ENCODE measurements at places on chromosomes 2 and 18. TPM values are rescaled to one million over a fixed set of nuclear protein-coding genes. Genes with fewer than 3 reads are reported as not detected.

DNA sequence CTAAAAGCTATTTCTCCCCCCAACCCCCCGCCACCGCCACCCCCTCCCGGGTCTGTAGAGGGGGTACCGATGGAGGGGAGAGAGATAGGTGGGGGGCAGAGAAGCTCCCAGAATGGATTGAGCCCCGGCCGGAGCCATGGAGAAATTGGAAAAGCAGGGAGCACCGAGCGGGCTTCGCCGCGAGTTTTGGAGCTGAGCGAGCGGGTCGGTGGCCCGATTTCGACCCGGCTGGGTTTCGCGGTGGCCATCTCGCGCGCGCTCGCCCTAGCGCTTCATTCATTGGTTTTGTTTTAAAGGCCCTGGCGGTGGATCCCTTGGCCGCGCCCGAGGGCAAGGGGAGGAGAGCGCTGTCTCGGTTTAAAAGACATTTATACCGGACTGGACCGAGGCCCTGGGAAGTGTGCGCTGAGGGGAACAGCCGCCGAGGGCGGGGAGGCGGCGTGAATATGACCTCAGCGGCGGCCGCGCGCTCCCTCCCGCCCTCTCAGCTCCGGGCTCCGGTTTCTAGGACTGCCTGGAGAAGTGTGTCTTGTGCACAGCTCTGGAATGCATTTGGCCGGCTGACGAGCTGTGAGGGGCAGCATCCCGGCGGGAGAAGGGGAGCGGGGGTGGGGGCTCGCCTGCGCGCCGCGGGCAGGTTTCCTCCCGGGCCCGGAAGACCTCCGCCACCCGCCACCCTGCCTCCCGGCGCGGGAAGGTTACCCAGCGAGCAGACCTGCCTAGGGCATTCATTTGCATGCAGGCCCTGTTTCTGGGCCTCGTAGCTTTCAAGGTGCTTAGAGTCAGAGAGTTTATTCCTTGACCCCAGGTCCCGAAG is 1.7 kb upstream of the SMAD7 start:
- peak; percentile 85 for DNase-seq

- DNase-seq = no peak
These were observed 46.3 kb downstream of the CABLES1 start for GRCh38 chr18:23181547-23181946.

- no peak for DNase-seq
These were observed 220.3 kb upstream of the NRP2 start for GRCh38 chr2:205461678-205462665.

DNA sequence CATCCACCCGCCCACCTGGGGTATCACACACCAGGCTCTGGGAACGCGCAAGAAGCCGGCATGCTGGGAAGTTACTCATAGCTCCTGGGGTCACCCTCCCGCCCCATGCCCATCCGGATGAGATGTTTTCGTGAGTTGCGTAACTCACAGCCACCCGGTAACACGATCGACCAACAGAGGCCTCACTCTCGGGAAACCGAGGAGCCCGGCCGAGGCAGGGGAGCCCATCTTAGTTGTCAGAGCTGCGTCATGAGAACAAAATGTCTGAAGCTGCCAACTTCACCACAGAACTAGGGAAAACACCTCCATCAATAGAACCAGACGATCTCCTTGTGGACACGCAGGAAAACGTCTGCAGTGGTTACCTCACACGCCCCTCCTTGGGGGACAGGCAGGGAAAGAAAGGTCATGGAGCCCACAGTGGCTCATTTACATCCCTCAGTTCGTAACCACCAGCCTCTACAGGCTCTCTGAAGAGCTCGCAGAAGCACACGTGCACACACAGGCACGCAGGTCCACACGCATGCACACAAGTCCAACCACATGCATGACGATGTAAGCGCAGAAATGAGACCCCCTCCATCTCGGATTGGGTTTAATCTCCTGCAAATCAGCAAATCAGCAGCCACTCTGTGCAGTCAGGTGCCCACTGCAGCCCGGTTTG is 26.2 kb downstream of the ADI1 start:
- peak; percentile 72 for DNase-seq

DNA sequence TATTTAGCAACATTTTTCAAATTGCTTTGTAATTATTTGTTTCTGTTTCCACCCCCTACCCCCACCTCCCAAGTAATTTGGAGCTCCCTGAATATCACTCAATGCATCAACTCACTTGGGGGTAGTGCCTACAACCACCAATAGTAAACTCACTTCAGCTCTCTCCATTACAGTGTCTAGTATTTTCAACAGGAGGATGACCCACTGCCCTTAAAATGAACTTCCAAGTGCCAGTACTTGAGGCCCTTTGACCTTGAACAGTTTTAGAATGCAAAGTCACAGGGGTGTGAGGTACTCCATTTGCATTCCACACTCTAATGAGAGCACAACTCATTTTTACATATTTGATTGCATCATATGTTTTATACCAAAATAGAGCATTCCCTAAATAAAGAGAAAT is 523.0 kb downstream of the ERBB4 start:
- DNase-seq = no peak

DNA sequence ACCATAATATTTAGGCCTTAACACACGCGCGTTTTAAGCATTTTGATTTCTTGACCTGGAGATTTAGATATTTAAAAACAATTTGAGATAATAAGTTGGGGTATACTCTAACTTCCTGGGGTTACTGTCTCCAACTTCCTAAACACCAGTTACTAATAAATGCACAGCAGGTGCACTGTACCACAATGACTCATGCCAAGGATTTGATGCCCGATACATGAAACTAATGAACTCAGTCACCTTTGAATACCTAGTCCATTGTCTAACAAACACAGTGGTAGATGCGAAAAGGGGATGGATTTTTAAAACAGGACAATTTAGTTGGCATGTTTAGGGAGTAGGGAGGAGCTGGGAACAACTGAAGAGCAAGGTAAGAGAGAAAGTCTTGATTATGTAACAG is 21.2 kb downstream of the CABYR start:
- no peak for DNase-seq

DNA sequence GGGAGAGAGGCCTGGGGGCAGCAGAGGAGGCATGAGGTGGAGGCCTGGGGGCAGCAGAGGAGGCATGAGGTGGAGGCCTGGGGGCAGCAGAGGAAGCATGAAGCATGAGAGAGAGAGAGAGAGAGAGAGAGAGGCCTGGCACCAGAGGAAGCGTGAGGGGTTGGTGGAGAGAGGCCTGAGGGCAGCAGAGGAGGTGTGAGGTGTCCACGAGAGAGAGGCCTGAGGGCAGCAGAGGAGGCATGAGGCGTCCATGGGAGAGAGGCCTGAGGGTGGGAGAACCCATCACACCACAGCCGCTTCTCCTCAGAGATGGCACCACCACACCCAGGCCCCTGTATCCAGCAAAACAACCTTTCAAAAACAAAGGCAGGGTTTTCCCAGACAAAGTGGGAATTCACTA is 55.7 kb upstream of the KCNG2 start:
- no peak for DNase-seq

GRCh38 chr2:229521576-229521975 is 192.8 kb downstream of the DNER start:
- no peak for DNase-seq

DNA sequence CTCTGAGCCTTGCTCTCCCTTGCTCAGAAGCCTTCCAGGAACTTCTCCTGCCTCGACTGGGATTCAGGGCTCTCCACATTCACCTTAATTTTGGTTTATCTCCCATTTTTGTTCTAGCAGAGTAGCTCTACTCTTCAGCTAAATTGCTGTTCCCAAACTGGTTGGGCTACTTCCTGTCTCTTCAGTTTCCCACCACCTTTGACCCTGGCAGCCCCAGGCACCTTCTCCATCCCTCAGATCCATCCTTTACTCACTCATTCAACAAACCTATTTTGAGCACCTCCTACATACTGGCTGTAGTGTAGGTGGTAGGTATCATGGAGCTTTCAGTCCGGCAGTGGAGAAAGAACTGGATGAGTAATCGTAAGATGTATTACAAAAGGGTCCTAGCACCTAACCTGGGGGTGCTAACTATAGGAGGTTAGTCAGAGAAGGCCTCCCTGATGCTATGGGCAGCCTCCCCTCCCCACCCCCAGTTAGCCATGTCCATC is 26.3 kb downstream of the MERTK start:
- no peak for DNase-seq

GRCh38 chr2:37013315-37013641 is 46.9 kb upstream of the STRN start:
- DNase-seq = no peak

GRCh38 chr2:88227446-88227845 is 57.3 kb downstream of the THNSL2 start:
- DNase-seq = no peak

- peak; percentile 77 for DNase-seq
These were observed 8.5 kb downstream of the RAB17 start for GRCh38 chr2:237581751-237582746.

GCKR gene
- polyA plus RNA-seq = 0.51 TPM

GRCh38 chr18:64110692-64111480 is 38.0 kb downstream of the LINC00305 start:
- DNase-seq = no peak

DNA sequence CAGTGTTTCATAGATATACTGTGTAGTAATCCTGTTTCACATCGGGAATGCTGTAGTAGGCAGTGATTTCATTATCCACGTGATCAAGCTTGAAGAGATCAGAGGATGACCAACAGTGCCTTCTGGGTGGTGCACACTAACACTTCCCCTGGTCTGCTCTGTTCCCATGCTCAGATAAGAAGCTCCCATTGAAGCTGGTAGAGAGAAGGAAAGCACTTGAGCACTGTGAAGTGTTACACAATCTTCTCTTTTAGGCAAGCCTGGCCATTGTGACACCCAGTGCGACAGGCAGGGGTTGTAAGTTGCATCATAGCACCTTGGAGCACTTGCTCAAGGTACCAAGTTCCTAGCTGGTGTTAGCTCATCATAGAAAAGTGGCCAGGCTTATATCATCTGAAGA is 30.6 kb upstream of the GPD2 start:
- DNase-seq = no peak

DNA sequence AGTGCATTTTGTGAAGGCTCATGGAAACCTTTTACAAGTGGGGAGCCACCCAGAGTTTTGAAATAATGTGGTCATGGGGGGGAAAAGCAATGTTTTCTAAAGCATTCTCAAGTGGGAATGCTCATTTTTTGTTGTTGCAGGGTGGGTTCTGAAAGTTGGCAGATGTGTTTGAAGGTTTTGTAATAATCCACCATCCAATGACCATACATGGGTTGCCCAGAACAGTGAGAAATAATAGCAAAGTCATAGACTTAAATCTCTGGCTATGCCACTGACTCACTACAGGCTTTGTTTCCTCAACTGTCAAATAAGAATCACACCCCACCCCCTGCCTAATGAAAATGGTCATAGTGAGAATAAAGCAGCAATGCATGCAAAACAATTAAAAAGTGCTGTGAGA is 2.9 kb downstream of the DSG3 start:
- no peak for DNase-seq

GRCh38 chr2:152743002-152743401 is 24.6 kb downstream of the ARL6IP6 start:
- DNase-seq = no peak

DNA sequence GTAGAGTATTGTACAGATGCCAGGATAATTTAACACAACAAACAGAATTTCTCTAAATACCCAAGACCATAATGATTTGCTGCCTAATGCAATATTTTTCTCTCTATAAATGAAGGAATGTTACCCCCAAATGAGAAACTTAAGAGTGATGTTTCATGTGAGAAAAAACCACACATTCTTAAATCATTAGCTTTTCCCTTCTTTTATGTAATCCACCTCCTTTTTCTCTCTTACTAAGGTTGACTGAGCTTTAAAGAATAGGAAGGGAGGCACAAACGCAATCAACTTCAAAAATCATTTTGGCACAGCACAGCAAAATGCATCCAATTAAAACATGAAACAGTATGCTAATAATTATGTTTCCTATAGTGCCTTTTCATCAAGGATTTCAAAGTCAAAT is 698.1 kb upstream of the CDH2 start:
- no peak for DNase-seq

DNA sequence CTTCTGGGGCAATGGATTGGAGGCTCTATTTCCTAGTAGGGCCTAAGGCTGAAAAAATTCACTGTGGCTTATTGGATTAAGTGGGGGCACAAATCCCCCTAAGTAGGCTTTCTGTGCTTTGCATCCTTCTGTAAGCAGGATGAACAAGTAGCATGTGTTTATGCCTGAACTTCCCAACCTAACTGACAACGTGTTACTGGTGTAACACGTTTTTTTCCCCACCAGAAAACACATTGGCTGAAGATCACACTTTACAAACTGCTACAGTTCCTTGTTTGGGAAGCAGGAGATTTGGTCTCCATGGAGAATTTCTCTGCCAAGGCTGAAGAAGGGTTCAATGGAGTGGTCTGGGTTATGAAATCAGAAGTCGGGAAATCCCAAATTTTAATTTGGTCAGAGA is 7.2 kb upstream of the ITGA6 start:
- no peak for DNase-seq

DNA sequence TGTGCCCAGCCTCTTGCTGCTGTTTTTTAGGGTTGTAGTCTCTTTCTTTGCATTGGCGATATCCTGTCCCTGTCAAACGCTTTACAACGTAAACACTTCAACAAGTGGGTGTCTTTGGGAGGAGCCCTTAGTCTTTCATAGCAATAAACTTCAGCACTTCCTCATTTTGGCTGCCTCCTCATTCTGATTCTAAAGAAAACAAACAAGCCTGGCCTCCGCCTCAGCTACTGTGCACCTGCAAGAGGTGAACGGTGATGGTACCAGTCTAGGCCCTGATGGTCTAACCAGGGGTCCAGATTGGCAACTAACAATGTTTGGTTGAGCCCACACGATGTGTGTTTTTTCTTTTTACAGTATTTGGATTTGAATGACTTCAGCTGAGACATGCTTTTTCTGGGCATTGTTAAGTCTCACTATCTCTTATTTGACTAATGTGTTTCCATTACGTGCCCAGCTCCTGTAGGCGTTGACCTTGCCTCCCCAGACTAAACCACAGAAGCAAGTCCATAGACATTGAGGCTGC is 53.2 kb upstream of the CUL3 start:
- no peak for DNase-seq

GRCh38 chr2:236179236-236180075 is 11.3 kb upstream of the GBX2 start:
- DNase-seq = no peak

GRCh38 chr2:7190587-7191324 is 273.5 kb downstream of the RNF144A start:
- DNase-seq = no peak

- no peak for DNase-seq
These were observed 422.0 kb upstream of the ZEB2 start for GRCh38 chr2:144941743-144942488.

Measured in psoas muscle (tissue), 8 donors.